Activated CD4-positive, CD25-positive, alpha-beta regulatory T cell treated with anti-CD3 and anti-CD28 coated beads, Interleukin-2, amount 50 U/mL, for 72 hours (primary cell): ENCODE measurements at places on chromosomes 7 and 10.

DNA sequence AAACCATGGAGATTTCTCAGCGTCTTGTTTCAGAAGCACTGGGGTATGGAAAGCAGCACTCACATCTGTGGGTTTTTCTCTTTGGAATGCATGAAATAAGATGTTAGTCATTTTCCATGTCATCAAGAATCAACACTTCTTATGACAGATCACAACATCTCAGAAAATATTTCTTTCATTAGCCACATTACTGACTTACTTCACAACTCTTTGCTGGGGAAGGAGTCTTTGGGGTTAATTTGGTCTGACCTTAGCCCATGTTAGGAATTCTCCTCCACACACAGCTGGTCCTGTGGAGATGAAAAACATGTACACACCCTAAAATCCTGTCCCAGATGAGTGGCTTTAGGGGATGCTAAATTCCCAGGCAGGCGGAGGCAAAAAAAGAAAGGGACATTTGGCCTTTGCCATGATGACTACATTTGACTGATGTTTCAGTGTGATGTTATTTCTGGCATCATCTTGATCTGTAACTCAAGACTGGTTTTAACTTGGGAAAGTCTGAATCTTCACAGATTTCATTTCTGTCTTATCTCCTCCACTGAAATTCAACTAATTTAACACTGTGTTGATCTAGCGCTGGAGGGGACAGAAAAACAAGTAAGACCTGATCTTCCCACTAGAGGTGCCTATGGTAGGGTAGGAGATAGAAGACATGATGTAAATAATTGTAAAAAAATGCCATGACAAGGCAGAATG, 363.2 kb downstream of the PRPF18 start:
- no peak for DNase-seq

DNA sequence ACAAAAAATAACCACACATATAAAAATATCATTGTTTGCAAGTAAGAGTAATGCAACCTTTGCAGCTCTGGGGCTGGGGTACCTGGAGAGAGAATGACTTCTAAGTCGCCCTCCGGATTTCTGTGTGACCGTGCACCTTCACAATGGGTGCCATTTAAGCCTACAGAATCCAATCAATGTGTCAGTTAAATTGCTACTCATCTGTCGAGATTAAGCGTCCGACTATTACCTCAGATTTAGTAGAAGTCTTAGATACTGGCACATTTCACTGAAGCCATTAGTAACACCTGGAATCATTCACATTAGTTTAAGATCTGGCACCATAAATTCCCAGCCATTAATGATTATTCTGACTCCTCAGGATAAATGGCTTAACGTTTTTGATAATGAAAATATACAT, 507.3 kb upstream of the MGMT start:
- no peak for DNase-seq

- no peak for DNase-seq
Measured at GRCh38 chr7:159143780-159144757, 598 bp downstream of the VIPR2 start.

DNA sequence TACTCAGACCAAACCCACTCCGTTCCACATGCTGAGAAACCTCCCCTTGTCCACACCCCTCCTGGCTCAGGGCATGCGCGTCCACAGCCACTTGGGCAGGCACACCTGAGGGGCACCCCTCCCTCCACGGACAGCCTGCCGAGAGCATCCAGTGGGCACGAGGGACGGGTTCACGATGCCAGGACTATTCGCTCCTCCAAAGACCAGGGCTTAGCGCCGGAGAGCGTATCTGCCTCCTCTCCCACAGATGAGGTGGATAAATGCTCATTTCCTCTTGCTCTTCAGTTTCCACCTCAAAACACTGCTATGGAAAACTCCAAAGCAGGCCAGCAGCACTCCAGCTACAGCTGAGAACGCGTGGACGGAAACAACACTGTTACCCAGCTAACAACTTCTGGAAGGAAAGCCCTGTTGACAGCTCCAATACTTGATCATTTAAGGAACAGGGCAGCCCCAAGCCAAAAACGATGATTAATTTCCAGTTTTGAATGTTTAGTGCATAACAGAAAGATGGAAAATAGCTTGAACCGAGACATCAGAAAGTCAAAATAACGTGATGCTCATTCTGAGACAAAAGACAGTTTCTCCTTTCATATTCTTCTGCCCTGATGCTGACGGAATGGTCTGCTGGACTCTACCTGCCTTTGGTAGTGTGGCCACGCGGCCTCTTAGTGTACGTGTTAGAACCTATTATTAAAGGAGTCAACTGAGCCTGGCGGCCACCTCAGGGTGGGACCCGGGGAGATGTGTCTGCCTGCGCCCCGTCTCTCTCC, 204.7 kb downstream of the DNAJB6 start:
- DNase-seq, result no peak

GRCh38 chr10:111856631-111857030, 326.9 kb downstream of the GPAM start:
- DNase-seq, result no peak
